ENCODE measurements at places on chromosomes 4 and X.

- no peak for DNase-seq
Measured at GRCh38 chrX:151359341-151359740, 37.7 kb upstream of the VMA21 start.

- no peak for DNase-seq
Measured at GRCh38 chrX:48573690-48574269, 504 bp upstream of the RBM3 start.

DNA sequence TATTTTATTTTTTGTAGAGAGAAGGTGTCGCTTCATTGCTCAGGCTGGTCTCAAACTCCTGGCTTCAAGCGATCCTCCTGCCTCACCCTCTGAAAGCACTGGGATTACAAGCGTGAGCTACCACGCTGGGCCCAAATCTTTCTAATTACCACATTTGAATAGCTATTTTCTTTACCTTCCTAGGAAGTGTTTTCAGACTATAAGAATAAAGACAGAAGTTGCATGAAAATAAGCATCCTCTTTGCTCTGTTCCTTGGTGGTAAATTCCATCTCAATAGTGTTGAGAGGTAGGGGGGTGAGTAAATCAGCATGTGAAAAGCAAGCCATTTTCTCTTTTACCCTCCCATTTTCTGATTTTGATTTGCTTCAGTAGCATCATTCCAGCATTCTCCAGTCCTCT is 122.4 kb downstream of the LARP7 start:
- DNase-seq, result no peak

- no peak for DNase-seq
Measured at GRCh38 chr4:186039697-186040096, 29.3 kb upstream of the TLR3 start.

- no peak for DNase-seq
Measured at GRCh38 chr4:190020790-190021717, 6.0 kb downstream of the FRG2 start.

GRCh38 chr4:121749225-121749624 is 15.7 kb downstream of the SMIM43 start:
- DNase-seq, result no peak

GRCh38 chr4:51884606-51885005 is 41.7 kb downstream of the DCUN1D4 start:
- no peak for DNase-seq

DNA sequence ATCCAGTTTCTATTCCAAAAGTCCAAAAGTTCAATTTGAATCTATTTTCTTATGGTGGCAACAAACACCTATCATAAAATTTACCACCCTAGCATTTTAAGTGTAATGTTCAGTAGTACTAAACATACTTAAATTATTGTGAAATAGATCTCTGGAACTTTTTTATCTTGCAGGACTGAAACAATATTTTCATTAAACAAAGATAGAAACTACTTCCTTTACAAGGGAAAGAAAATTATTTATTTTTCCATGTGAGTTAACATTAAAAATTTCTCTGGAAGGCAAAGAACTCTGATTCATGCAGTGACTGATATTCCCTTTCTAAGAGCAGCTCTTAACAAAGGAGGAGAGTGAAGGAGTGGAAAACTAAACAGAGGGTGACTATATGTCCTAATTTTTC is 40.2 kb downstream of the ADH7 start:
- DNase-seq, result no peak

GRCh38 chr4:138034871-138035270 is 207.3 kb downstream of the SLC7A11 start:
- no peak for DNase-seq

DNA sequence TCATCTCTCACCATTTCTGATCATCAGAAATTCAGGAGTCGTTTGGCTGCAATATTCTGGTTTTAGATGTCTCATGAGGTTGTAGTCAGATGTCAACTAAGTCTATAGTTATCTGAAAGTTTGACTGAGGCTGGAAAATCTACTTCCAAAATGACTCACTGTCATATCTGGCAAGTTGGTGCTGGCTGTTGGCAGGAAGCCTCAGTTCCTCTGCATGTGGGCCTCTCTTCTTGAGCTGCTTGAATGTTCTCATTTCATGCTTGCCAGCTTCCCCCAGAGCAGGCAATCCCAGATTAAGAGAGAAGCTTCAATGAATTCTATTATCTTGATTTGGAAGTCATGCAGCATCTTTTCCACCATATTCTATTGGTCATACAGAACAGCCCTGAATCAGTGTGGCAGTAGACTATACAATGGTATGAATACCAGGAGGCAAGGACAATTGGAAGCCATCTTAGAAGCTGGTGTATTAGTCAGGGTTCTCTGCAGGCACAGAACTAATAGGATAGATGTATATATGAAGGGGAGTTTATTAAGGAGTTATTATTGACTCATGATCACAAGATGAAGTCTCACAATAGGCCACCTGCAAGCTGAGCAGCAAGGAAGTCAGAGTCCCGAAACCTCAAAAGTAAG is 46.8 kb upstream of the ELF2 start:
- no peak for DNase-seq

GRCh38 chrX:153814591-153815315 is 15.6 kb downstream of the PDZD4 start:
- no peak for DNase-seq

DNA sequence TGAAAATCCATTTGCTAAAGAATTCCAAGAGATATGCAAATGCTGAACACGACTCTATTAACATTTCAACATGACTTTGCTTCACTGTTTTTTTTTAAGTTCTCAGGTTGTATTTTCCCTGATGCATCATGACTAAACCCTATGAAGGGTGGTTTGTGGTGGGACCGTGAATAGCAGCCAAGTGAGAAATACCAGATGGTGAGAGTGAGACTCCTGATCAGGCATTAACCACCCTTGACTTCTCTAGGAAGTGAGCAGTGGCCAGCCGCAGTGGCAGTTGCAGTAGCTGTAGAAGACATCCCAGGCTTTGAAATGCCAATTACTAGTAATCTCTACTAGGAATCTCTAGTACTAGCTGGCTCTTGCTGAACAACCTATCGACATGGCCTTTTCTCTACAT is 383.4 kb downstream of the FAM133A start:
- DNase-seq, result no peak

DNA sequence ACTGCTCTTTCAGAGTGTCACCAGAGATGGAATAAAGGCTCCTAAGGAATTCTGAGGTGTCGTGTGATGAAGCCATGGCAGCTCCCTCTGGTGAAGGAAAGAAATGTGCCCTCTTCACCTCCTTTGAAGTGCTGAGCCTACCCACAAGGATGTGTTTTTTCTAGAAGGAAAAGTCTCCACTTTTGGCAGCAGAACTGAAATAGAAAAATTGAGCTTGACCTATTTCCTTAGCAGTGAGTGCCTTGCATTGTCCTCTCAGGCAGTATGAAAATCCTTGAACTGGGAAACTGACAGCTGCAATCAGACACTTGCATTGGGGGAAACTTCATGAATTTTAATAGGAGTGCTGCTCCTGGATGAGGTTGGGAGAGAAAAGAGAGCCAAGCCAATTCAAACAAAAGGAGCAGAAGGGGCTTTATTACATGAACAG is 95.2 kb downstream of the DCLK2 start:
- DNase-seq, result no peak

- DNase-seq, result no peak
Measured at GRCh38 chr4:128379860-128380259, 92.2 kb upstream of the PGRMC2 start.

DNA sequence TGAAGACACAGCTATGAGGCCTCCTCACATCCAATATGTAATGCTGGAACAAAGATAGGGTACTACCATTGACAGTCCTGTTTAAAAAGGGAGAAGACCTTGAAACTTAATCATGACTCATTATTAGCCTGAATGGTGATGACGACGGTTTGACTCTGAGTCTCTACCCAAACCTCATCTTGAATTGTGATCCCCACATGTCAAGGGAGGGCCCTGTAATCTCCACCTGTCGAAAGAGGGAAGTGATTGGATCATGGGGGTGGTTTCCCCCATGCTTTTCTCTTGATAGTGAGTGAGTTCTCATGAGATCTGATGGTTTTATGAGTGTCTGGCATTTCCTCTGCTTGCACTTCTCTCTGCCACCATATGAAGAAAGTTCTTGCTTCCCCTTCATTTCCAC is 395.3 kb upstream of the CPEB2 start:
- DNase-seq, result no peak

DNA sequence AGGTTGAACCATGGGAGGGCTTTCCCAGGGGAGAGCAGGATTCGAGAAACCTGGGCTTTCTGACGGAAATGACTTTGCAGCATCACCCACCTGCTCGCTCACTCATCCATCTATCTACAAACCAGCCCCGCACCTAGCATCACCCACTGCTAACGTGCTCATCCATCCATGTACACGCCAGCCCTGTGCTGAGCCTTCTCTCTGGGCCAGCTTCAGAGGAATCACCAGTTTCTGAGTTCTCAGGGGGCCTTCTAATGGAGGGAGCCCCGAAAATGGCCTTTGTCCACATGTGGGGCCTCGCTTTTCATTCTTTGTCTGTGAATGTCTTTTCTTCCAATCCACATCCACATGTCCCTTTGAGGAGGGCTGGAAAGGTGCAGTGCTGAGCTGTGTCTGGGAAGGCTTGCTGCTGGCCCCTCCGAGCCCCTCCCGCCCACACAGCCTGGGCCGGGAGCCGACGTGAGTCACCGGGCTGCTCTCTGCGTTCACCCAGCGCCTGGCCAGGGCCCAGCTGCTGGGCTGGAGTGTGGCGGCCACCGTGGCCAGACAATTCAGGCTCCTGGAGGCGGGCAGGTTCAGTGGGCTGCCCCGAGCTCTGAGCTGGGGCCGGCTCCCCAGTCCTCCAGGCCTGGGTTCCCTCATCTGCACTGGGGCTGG is 14.7 kb downstream of the SORCS2 start:
- DNase-seq, result no peak

- no peak for DNase-seq
Measured at GRCh38 chrX:47802589-47802988, 34.1 kb upstream of the ZNF81 start.

GRCh38 chr4:475962-476361 is 23.0 kb downstream of the ZNF721 start:
- DNase-seq, result no peak

DNA sequence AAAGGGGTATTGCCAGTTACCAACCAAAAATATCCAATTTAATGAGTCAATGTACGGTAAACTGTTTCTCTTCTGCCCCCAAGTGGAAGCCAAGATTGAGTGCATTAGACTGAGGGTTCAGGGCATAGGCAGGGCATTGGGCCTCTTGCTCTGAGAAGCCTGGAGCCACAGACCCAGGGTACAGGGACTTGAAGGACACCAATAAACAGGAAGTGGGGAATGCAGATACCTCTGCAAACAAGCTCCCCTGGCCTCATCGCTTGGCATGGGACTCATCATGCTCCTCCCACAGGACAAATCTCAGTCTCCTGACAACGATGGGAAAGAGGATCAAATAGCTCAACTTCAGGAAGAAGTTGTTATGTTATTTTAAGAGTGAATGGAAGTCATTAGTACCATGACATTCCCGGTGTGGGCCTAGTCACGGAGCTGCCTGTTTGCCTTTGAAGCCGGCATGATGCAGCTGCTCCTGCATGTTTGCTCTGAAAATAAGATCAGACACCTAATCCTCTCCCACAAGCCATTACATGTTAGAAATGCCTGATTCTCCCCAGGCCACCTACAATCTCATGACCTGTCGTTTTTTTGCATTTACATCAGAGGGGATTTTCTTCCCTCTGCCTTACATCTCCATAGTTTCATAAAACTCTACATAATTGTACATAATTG is 224.2 kb downstream of the RCHY1 start:
- DNase-seq, result no peak

- no peak for DNase-seq
Measured at GRCh38 chr4:159506801-159507517, 404.1 kb downstream of the RAPGEF2 start.

DNA sequence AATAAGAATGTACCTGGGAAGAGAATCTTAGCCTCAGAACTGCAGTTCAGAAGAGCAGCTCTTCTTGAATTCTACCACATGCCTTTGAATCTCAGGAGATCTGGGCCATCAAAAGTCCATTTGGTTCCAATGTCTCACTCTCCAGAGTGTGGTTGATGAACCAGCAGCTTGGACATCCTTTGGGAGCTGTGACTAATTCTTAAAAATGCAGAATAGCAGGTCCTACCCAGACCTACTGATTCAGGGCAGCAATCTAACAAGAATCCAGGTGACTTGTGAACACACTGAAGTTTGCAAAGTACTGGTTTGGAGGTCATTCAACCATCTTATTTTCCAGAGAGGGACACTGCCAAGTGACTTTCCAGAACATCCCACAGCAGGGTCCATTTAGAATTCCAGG is 244.7 kb downstream of the PACRGL start:
- DNase-seq, result no peak

DNA sequence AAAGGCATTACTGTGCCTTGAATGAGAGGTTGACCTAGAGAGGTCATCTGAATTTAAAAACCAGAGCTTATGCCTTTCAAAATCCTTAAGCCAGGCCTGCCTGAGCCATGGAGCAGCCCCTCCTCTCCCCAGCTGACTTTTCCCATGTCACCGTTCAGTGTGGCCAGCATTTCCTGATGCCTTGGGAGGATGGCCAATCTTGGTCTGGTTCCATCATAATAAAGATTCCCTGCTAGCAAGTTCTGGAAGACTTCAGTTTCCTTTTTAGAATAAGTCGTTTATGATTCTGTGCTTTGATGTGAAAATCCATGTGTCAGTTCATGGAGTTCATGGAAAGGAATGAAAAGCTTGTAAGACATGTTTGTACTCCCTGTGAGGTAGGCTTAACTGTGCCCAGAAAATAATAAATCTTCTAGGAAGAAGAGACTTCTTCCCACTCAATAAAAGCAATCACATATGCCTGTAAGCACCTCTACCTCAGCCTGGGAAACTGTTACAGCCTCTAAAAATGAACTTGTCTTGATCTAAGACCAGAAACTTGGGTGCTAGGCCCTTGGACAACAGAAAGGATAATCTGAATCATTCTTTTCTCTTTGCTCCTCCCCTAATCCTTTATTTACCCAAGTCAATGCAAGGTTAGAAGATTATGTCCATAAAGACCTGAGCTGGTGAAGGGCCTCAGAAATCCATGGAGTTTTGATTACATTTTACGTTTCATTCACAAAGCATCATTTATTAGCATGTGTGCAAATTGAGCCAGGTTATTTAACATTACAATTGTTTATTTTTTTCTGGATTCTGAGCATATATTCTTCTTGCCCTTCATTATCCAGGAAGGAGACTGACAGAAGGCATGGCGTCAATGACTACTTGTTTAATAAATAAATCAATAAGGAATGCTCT is 84.0 kb upstream of the TBC1D9 start:
- no peak for DNase-seq

DNA sequence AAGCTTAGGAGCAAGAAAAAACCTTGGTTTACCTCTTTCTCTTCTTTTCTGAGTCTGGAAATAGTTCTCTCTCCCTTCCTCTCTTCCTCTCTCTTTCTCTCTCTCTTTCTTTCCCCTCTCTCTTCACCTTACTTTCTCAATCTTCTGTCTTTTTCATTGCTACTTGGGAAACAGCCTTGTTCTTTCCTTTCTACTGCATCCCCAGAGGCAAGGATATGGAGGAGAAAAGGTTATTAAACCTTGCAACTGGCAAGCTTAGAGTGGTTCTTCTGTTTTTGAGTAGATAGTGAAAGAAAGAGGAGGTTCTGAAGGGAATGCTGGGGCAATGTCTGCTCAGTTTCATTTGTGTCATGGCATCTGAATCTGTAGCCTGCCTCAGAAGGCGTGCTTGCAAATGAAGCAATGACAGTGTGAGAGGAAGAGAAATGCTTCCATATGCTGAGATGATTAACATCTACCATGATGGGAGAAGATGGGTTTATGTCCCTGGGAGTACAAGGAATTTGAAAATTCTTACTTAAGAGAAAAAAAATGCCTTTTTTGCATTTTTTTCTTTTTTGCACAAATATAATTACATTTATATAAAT is 190.6 kb downstream of the CEP135 start:
- DNase-seq, result no peak

GRCh38 chr4:20251796-20252655 is at the start of gene SLIT2:
Gene SLIT2 (plus strand): TSS chr4:20251905. CDS start chr4:20253816, 1,911 bp downstream.
- peak; percentile 66 for DNase-seq

GRCh38 chrX:22056235-22056634 is 24.1 kb downstream of the PHEX start:
- DNase-seq, result no peak
